ENCODE measurements at places on chromosomes 13 and 19.
A peak's percentile ranks its signal among the peaks of the same experiment; 100 is the strongest.

DNA sequence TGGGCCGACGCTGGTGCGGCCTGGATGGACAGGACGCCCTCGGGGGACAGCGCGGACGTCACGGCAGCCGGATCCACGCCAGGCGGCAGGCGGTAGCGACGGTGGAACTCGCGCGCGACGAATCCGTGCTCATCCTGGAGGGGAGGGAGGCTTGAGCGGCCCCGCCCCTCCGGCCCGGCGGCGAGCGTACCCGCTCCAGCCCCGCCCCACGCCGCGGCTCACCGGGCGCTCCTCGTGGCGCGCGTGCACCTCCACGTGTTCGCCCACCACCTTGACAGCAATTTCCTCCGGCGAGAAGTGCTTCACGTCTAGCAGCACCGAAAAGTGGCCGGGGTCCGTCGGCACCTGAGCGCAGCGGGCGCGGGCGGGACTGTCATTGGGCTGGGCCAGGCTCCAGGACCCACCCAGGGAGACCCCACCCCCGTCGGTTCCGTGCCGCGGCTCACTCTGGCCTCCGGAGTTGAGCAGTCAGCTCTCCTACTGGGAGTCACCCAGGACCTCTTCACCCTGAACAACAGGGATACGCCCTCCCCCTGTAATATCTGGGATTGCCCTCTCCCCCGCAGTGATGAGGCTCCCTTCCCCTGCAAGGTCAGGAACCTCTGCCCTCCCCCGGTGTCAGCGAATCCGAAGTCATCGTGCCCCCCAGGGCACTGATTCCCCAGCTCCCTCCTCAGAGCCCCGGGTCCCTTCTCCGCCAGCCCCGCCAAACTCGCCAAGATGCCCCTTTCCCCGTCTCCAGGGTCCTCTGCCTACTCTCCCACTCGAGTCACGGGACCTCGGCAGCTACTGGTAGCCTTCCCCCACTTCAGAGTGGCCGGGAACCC lies 1.1 kb downstream of the HSPB6 start:
- no peak for DNase-seq

- no peak for DNase-seq
Measured at GRCh38 chr19:10617409-10618121, 7.8 kb upstream of the SLC44A2 start.

GRCh38 chr19:50427997-50428425 lies 4.7 kb upstream of the MYBPC2 start:
- peak; percentile 53 for DNase-seq

DNA sequence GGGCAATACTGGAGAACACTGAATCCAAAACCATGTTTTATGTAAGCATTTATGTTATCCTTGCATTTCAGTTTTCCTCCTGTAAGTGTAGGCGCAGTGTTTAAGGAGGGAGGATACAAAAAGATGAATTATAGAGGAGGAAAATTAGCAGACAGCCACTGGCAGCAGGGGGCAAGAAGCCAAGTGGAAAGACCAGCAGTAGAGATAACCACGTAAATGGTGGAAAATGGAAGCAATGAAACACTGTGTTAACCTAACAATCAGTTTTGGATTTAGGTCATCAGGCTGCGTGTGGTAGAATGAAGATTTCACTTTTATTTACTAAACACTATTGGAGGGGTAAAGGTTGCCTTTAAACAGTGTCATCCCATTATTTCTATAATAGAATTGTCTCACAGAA lies 447.3 kb downstream of the GPC6 start:
- DNase-seq: no peak

GRCh38 chr13:98174307-98174706 lies 2.8 kb downstream of the RNF113B start:
- no peak for DNase-seq

DNA sequence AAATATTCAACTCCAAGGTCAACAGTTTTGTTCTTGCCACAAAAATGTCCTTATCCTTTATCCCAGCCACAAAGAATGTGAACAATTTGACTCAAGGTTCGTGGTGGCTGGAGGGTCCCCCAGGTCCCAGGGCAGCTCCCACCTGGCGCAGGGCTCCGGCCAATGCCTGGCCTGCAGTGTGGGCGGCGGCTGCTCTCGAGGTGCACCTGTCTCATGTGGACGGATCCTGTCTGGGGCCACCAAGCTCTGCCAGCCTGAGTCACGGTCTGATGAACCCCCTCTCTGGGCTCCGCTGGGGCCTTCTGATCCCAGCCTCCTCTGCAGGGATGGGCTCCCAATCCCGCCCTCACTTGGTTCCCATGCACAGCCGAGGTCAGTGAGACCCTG lies 49.4 kb downstream of the GAS6 start:
- DNase-seq: no peak

- DNase-seq: no peak
Measured at GRCh38 chr13:45872566-45872965, 21.0 kb upstream of the SIAH3 start.

Measured in anterior cingulate cortex (tissue), 58 donors.